ENCODE measurements at places on chromosomes 3 and 15. TPM values are rescaled to one million over a fixed set of nuclear protein-coding genes. Genes with fewer than 3 reads are reported as not detected.

GRCh38 chr15:60005352-60006202, 1.5 kb downstream of the FOXB1 start:
- no peak for DNase-seq

- DNase-seq = no peak
These were observed 20.6 kb downstream of the IQGAP1 start for GRCh38 chr15:90408657-90409056.

DNA sequence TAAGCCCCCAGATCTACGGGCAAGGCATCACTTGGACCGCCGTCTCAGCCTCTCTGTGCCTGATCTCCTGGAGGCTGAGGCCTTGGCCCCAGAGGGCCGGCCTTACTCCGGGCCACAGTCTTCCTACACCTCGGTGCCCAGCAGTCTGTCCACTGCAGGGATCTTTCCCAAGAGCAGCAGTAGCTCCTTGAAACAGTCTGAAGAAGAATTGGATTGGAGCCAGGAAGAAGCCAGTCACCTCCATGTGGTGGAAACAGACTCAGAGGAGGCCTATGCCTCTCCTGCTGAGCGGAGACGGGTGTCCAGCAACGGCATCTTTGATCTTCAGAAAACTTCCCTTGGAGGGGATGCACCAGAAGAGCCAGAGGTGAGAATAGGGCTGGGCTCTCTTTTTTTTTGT, 67.0 kb downstream of the MCTP2 start:
- no peak for DNase-seq

DNA sequence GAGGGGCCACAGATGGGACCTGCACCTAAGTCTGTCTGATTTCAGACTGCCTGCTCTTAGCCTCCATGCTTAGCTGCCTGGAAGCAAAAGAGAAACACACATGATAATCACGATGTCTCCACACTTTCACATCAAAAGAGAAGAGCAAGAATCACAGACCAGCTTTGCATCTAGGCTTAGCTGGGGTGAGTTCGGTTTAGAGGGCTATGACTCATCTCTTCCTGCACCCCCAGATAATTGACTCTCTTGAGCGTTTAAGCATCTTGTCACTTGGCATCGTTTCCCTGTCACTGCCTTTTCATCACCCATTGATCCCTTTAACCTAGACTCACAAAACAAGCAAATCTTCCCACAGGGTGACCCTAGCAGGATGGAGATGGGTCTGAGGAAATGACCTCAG, 124.0 kb downstream of the NTRK3 start:
- no peak for DNase-seq

- DNase-seq = peak; percentile 47
These were observed 5.6 kb upstream of the SRPRB start for GRCh38 chr3:133799794-133800585.

DNA sequence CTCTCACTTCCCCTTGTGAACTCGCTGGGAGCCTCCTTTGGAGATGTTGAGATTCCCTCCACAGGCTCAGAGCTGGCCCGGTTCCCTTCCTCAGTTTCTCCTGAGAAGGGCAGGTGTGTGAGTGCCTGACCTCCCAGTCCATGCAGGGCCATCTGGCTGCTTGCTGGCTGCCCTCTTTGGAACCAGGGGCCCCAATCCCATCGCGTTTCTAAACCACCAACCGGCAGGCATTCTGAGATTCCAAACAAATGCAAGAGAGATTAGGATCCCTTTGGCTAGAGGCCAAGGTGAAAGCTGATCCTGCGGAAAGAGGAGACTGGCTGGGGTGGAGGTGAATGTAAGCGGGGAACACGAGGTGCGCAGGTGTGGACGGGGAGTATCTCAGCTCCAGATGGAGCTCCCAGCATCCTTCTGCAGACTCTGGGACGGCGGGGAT, 2.9 kb upstream of the PRRT3 start:
- peak; percentile 40 for DNase-seq

DNA sequence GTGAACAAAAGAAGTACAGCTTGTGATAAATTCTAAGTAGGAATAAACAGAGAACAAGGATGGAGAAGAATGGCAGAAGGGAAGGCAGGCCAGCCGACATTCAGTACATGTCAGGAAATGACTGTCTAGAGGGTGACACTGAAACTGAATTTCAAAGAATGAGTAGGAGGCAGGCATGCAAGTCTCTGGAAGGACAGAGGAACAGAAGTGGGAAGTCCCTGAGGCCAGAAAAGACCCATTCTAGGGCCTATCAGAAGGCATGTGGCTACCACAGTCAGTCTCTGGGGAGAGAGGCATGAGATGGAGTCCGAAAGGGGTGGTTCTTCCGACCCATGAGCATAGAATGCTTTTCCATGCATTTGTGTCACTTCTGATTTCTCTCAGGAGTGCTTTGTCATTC, 243.5 kb upstream of the UBE2E2 start:
- DNase-seq = no peak

- peak; percentile 51 for DNase-seq
These were observed 43.0 kb downstream of the ABHD5 start for GRCh38 chr3:43733459-43734384.

- no peak for DNase-seq
These were observed 26.8 kb upstream of the CHRNA7 start for GRCh38 chr15:32003558-32003957.

DNA sequence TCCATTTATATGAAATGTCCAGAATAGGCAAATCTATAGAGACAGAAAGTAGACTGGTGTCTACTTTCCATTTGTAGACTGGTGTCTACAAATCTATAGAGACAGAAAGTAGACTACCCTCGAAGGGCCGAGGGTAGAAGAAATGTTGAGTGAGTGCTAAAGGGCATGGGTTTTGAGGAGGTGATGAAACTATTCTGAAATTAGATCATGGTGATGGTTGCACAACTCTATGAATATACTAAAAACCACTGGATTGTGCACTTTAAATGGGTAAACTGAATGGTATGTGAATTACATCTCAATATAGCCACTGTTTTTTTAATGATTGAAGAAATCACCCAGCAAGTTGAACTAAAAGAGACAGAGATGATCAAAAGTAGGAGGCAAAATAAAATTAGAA, 27.9 kb downstream of the TP53BP1 start:
- DNase-seq = peak; percentile 91

- peak; percentile 56 for DNase-seq
These were observed 30.4 kb downstream of the NXPE3 start for GRCh38 chr3:101809178-101810021.

- DNase-seq = peak; percentile 30
These were observed at the start of gene AMT for GRCh38 chr3:49422379-49423248. AMT (minus strand) TSS chr3:49422473; CDS start chr3:49422450, 23 bp downstream.

DNA sequence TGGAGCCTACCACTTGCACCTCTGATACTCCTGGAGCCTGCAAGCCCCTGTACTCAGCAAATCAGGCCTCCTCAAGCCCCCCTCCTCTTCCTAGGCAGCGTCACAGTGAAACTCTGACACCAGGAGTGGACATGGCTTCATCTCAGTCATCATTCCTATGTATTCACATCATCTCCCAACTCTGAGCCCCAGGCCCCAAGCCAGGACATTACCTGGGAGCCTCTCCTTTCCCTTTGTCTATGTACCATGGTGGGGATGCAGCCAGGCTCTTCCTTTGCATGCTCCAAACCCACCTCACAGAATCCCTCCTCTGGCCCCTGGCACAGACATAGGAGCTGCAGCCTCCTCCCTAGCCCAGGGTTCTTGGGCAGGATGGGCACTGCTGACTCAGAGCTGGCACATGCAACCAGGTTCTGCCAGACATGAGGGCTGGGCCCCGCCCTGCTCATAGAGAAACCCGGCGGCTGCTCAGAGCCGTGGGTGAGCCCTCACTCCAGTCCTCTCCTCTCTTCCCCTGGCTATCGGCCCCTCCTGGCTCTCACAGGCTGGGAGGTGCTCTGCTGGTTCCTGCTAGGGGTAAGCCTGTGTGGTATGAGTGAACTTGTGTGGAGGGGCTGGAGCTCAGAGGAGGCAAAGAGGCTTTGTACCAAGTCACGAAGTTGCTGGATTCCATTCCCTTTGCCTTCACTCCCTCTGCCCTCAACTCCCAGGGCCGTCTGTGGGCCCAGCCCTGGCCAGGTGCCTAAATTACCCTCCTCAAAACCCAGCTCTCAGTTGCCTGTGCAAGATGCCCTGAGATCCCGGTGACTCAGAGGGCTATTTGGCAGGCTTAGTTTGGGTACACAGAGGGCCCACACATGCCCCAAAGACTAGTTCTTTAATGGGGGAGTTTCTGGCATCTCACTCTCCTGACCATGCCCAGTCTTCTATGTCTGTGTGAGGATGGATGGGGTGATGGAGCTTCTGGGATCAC, 1.9 kb upstream of the PLCD1 start:
- no peak for DNase-seq

PCLAF gene
- 34.2 TPM for total RNA-seq

TBC1D5 gene
- total RNA-seq = 57.0 TPM

CFAP92 gene
- not detected for total RNA-seq

ZCWPW2 gene
- total RNA-seq = 0.56 TPM

LINGO1 gene
- total RNA-seq = not detected

LMAN1L gene
- total RNA-seq = not detected

Measured in IMR-90 (cell line).